ENCODE measurements at places on chromosomes 7 and 10. TPM values are rescaled to one million over a fixed set of nuclear protein-coding genes. Genes with fewer than 3 reads are reported as not detected.

- peaks cover 26% of the 10 kb centered on the region for H3K36me3 ChIP-seq
- no peak for DNase-seq
- H3K27ac ChIP-seq, result peak overlapping the region; percentile 37
- H3K27me3 ChIP-seq, result no peaks in the 10 kb centered on the region
- no peak overlapping the region for H3K4me3 ChIP-seq
Observed at GRCh38 chr7:103113164-103113563, 35.7 kb downstream of the NAPEPLD start.

DNA sequence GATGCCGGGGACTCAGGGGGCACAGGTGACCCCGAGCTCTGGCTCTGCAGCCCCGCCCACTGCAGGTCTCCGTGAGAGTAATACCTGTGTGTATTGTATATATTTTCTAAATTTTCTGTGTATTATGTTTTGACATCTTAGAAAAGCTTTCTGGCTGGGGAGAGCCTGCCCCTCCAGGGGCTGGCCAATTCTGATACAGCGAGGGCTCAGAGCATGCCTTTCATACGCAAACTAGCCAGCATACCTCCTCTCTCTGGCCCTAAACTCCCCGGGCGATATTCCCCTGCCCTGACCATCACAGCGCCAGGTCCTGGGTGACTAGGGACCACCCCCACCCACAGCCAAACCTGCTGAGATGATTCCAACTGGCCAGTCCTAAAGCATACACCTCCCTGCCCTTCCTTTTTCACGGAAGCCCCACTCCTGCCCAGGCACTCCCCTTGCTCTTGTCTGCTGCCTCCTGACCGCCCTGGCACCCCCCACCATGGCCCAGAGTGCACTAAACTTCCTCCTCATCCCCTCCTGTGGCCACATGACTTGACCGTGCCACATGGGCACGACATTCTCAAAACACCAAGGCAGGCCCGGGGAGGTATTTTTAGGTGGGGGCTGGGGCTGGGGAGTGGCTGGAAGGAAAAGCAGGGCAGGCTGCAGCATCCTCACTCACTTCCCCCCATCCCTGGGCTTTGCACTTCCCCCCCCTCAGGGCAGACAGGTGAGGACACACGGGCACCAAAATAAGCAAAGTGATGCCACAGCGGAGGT lies 61.5 kb downstream of the INSIG1 start:
- peaks cover 83% of the 10 kb centered on the region for H3K27me3 ChIP-seq
- H3K36me3 ChIP-seq, result no peaks in the 10 kb centered on the region
- H3K4me3 ChIP-seq, result no peak overlapping the region
- no peaks in the 10 kb centered on the region for H3K4me1 ChIP-seq
- no peak overlapping the region for H3K27ac ChIP-seq

The SFTPD gene
- total RNA-seq, result 1.6 TPM

- no peak overlapping the region for H3K4me3 ChIP-seq
- no peak overlapping the region for H3K27ac ChIP-seq
- no peaks in the 10 kb centered on the region for H3K4me1 ChIP-seq
- no peaks in the 10 kb centered on the region for H3K27me3 ChIP-seq
- DNase-seq, result no peak
- no peaks in the 10 kb centered on the region for H3K36me3 ChIP-seq
Observed at GRCh38 chr7:124060528-124060927, 27.7 kb upstream of the TMEM229A start.

GRCh38 chr10:14697281-14697680 lies 77.4 kb downstream of the FAM107B start:
- H3K36me3 ChIP-seq, result no peaks in the 10 kb centered on the region
- no peaks in the 10 kb centered on the region for H3K4me1 ChIP-seq
- H3K27me3 ChIP-seq, result no peaks in the 10 kb centered on the region
- no peak for DNase-seq
- H3K4me3 ChIP-seq, result no peak overlapping the region

DNA sequence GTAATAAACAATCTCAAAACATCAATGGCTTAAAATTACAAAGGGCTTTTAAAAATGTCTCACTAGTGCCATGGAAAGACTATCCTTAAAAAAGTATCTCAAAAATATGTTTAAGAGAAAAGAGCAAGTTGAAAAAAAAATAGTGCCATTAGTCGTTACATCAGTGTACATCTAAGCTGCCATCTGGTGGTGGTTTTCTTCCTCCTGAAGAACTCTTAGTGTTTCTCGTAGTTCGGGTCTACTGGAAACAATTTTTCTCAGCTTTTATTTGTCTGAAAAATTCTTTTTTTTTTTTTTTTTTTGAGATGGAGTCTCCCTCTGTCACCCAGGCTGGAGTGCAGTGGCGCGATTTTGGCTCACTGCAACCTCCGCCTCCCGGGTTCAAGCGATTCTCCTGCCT lies 5.9 kb upstream of the GARIN1A start:
- H3K4me3 ChIP-seq, result no peak overlapping the region
- no peaks in the 10 kb centered on the region for H3K27me3 ChIP-seq
- H3K27ac ChIP-seq, result no peak overlapping the region
- no peak for DNase-seq

- DNase-seq, result no peak
- peaks cover 4% of the 10 kb centered on the region for H3K36me3 ChIP-seq
- H3K4me1 ChIP-seq, result peaks cover 21% of the 10 kb centered on the region
- H3K27ac ChIP-seq, result no peak overlapping the region
- no peak overlapping the region for H3K4me3 ChIP-seq
Observed at GRCh38 chr7:113113912-113114311, 4.4 kb downstream of the SMIM30 start.

DNA sequence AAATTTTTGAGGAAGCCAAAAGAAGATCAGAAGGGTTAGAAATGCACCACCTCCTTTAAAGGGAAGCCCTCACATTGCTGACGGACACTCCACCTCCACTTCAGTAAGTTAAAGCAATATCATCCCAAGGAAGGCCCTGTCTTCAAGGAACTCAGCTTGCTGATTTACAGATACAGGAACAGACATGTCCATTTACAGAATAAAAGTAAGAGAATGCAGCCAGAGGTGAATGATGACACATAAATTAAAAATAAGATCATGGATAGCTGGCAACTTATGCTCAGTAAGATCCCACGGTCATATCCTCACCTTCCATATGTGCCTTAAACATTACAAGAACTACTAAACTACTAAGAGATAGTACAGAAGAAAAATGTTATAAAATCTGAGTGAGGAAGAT lies 20.4 kb downstream of the GRB10 start:
- no peak overlapping the region for H3K4me3 ChIP-seq
- H3K27me3 ChIP-seq, result no peaks in the 10 kb centered on the region
- H3K36me3 ChIP-seq, result no peaks in the 10 kb centered on the region
- H3K27ac ChIP-seq, result no peak overlapping the region
- DNase-seq, result no peak

The EIF5AL1 gene
- 0.17 TPM for total RNA-seq

DNA sequence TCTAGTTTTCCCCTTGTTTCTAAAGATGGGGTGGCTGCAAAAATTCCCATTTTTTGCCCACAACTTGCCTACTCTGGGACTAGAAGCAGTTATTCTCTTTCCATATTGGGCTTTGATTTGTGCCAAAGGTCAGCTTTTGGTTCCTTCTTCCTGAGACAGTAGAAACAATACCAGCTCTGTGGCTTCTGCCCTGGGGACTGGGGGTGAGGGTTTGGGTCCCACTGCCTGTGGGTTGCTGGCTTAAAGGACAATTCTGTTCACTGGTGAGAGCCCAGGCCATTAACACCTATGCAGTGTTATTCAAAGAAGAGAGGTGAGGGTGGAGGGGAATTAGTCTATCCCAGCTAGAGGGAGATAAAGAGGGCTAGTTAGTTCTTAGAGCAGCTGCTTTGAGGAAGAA lies 171.5 kb downstream of the CPEB3 start:
- no peak for DNase-seq
- H3K27ac ChIP-seq, result no peak overlapping the region
- no peak overlapping the region for H3K4me3 ChIP-seq
- peaks cover 21% of the 10 kb centered on the region for H3K4me1 ChIP-seq
- no peaks in the 10 kb centered on the region for H3K27me3 ChIP-seq

DNA sequence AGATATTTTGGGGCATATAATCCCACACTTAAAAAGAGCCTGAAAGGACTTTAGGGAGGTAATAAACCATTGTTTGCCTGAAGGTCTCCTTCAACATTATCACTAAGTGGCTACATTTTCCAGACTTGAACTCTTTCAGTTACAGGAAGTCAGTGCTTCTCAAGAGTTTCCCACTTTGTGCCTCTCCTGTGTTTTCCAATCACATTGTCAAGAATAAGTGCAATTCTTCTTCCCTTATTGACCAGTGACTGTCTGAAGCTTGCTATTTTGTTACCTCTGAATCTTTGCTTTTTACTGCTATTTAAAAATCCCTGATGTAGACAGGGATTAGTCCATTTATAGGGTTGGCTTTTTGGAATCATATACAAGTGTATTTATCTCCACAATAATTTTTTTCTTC lies 346.7 kb upstream of the ANKRD30A start:
- H3K27ac ChIP-seq, result no peak overlapping the region
- H3K4me1 ChIP-seq, result peaks cover 24% of the 10 kb centered on the region
- no peaks in the 10 kb centered on the region for H3K36me3 ChIP-seq
- no peaks in the 10 kb centered on the region for H3K27me3 ChIP-seq
- no peak overlapping the region for H3K4me3 ChIP-seq

DNA sequence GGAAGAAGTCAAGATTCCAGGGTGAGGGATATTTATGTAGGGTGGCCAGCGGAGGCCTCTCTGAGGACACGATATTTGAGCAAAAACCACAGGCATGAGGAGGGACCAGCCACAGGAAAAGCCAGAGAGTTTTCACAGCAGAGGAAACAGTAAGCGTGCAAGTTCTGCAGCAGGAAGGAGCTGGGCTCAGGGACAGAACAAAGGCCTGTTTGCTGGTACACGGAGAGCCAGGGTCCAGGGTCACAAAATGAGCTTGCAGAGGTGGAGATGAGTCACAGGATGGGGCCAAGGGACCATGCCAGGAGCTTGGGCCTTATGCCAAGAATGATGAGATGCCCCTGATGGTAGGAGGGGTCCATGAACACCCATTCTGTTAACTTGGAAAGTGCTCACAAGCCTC lies 283.5 kb downstream of the PLXNA4 start:
- no peaks in the 10 kb centered on the region for H3K27me3 ChIP-seq
- no peaks in the 10 kb centered on the region for H3K36me3 ChIP-seq
- no peak for DNase-seq
- peak overlapping the region; percentile 70 for H3K27ac ChIP-seq

DNA sequence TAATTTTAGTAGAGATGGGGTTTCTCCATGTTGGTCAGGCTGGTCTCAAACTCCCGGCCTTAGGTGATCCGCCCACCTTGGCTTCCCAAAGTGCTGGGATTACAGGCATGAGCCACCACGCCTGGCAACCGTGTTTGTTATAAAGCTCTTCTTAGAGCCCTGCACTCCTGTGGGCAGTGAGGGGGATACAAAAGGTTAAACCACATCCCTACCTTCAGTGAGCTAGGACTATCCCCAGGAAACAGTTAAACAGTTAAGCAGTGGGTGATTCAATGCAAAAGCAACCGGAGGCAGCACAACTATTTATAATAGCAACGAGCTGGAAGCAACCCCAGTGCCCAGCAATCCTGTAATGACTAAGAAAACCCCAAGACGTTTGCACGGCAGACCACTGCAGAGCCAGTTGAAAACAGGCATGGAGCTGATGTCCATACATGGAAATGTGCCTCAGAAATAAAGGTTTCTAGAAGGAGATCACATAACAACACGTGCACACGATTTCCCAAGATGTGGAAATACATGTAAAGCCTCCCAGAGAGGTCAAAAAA lies 107.2 kb upstream of the LYZL2 start:
- H3K4me3 ChIP-seq, result no peak overlapping the region
- H3K27me3 ChIP-seq, result no peaks in the 10 kb centered on the region
- peaks cover 24% of the 10 kb centered on the region for H3K4me1 ChIP-seq
- H3K27ac ChIP-seq, result peak overlapping the region; percentile 96
- no peaks in the 10 kb centered on the region for H3K36me3 ChIP-seq
- no peak for DNase-seq

Data from chondrocyte (in vitro differentiated cells).